ENCODE measurements at places on chromosomes 12 and 14.

DNA sequence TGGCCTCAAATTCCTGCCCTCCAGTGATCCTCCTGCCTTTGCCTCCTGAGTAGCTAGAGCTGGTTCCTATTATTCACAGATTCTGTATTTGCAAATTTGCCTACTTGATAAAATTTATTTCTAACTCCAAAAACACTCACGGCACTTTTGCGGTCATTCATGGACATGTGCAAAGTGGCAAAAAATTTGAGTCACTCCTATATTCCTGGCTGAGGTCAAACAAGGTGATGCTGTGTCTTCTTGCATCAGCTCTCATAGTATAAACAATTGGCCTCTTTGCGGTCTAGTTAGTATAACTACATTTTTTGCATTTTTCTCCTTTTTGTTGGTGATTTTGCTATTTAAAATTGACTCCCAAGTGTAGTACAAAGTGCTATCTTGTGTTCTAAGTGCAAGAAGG is 24.7 kb downstream of the ATF1 start:
- no peak for DNase-seq

- DNase-seq: peak; percentile 18
Observed at GRCh38 chr14:42224053-42224888, 617.6 kb downstream of the LRFN5 start.

DNA sequence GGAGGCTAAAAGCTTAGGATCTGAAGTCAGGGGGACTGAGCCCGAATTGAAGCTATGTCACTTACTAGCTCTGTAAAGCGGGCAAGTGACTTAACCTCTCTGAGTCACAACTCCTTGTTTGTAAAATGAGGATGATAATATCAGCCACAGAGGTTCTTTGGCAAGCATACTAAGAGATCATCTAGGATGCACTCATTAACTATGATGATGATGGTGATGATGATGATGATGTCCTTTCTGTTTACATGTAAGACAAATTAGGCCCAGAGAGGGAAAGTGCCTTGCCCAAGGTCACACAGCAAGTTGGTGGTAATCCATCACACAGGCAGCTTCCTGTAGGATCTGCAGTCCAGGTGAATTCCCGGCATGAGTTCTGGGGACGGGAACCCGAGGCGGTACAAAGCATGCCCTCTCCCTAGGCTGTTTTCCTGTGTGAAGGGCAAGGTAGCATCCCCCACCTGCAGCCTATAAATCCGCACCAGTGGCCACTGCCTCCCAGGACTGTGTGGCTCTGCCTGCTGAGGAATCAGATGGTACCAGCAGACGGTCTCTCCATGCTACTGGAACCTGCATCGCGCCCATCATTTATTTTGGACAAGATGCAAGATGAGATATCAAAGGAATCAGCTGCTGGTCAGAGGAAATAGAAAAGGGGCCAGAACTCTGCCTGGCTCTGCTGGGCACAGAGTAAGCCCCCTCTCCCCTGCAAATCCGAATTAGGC is 55.2 kb downstream of the MAP1LC3B2 start:
- no peak for DNase-seq

GRCh38 chr14:28300356-28300755 is 466.2 kb upstream of the FOXG1 start:
- no peak for DNase-seq

GRCh38 chr12:2639020-2639298 is 155.8 kb upstream of the FKBP4 start:
- no peak for DNase-seq
